NCI-H460 (cell line): ENCODE measurements at places on chromosomes 6 and 20.
A peak's percentile ranks its signal among the peaks of the same experiment; 100 is the strongest.

DNA sequence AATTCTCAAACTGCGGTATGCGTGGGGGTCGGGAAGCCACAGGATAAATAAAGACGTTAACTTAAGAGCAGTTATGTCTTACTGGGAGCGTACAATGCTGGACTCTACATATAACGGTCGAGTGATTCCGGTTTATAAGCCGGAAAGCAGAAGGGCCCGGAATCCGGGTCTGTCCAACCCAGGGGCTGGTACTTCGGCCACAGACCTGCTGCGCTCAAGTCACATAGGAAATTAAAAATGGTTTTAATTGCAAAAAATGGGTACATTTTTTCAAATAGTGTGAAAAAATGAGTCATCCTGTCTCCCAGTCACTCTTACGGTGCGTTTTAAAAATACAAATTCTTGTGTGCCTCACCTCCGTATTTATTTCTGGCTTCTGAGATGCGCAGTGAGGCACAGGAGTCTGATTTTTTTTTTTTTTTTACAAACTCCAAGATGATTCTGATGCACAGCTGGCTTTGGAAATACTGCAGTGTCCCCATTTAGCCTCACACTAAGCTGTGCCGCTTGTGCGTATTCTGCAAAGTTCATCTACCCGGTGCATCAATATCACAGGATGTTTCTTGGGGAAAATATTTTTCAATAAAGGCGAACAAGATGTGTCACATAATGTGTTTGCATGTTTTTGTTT lies 1.0 kb downstream of the PCIF1 start:
- no peak for DNase-seq

GRCh38 chr6:34053721-34054120 lies 92.2 kb downstream of the GRM4 start:
- no peak for DNase-seq

GRCh38 chr6:105253787-105254186 lies 74.0 kb upstream of the POPDC3 start:
- no peak for DNase-seq

DNA sequence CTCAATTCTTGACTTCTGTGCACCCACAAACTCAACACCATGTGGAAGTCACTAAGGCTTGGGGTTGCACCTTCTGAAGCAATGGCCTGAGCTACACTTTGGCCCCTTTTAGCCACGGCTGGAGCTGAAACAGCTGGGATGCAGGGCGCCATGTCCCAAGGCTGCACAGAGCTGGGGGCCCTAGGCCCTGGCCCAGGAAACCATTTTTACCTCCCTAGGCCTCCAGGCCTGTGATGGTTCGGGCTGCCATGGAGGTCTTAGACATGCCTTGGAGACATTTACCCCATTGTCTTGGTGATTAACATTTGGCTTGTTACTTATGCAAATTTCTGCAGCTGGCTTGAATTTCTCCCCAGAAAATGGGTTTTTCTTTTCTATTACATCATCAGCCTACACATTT lies 86.9 kb downstream of the MTFR2 start:
- no peak for DNase-seq

DNA sequence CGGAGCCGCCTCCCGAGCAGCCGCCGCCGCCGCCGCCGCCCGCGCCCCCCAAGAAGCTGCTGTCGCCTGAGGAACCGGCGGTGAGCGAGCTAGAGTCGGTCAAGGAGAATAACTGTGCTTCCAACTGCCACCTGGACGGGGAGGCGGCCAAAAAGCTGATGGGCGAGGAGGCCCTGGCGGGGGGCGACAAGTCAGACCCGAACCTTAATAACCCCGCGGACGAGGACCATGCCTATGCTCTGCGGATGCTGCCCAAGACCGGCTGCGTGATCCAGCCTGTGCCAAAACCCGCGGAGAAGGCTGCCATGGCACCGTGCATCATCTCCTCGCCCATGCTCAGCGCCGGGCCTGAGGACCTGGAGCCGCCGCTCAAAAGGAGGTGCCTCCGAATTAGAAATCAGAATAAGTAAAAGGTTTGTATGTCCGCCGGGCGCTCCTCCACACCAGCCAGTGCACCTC lies 145.2 kb downstream of the SOBP start:
- no peak for DNase-seq

DNA sequence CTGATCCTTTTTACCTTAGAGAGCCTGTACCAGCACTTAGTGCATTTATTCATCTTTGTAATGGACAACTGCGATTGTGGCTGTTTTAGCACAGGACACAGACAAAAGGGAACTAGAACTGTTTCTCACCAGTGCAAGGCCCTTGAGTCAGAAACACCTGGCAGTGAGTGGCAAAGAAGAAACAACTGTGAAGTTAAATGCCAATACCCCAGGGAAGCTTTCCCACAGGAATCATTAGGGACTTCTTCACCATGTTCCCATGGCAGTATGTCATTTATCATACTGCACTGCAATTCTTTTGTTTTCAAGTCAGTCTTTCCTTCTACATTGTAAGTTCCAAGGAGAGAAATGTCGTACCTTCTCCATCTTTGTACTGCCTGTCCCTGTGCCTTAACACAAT lies 28.6 kb upstream of the CDYL start:
- DNase-seq, result no peak

DNA sequence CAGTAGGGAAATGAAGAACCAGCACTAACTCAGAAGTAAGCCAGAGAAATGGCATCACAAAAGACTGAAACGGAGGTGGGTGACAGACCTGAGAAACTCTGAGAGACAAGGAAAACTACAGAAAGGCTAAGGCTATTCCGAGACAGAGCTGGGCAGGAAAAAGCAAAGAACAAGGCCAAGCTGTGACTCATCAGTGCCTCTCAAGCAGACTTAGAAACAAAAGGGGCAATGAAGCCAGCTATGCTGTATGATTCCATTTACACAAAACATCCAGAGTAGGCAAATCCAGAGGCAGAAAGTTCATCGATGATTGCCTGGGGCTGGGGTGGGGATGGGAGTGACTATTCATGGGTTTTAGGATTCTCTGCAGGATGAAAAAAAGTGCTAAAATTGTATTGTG lies 50.0 kb downstream of the SLC23A2 start:
- no peak for DNase-seq

- no peak for DNase-seq
Observed at GRCh38 chr6:13711324-13711732, 307 bp downstream of the RANBP9 start.

- DNase-seq, result no peak
Observed at GRCh38 chr6:85472744-85473143, 22.9 kb downstream of the NT5E start.

- DNase-seq, result no peak
Observed at GRCh38 chr20:61424628-61425420, 172.8 kb downstream of the CDH4 start.

GRCh38 chr6:4953440-4953839 lies 50.4 kb downstream of the RPP40 start:
- DNase-seq, result no peak

GRCh38 chr6:83873869-83874268 lies 14.4 kb downstream of the CYB5R4 start:
- DNase-seq, result no peak

DNA sequence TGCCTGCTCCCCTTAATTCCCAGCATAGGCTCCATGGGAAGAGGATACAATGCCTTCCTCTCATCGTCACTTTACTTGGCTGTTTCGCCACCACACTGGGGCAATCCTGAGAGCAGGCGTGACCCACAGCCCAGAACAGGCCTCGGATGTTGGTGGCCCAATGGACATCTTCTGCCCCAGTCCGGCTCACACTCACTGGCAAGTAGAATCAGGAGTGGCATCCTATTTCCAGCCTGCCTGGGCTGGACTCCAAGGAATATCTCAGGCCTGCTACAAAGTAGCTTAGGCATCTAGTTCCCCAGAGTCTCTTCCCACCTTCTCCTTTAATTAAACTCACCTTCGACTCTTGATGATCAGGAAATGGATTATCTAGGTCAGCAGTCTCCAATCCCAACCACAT lies 110.5 kb downstream of the LRFN2 start:
- no peak for DNase-seq

DNA sequence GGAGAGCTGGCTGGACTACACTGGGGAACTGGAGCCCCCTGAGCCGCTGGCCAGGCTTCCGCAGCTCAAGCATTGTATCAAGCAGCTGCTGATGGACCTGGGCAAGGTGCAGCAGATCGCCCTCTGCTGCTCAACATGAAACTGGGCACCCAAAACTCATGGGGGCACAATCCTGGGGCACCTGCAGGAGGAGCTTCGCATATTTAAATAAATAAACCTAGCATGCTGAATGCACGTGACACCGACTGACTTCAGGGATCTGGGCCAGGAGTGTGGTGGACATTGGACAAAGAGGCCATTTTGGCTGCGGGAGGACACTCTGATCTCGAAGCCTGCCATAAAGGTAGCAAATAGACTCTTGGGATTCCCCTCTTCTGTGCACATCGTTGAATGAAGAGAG lies 6.8 kb downstream of the SCAND1 start:
- peak; percentile 29 for DNase-seq

DNA sequence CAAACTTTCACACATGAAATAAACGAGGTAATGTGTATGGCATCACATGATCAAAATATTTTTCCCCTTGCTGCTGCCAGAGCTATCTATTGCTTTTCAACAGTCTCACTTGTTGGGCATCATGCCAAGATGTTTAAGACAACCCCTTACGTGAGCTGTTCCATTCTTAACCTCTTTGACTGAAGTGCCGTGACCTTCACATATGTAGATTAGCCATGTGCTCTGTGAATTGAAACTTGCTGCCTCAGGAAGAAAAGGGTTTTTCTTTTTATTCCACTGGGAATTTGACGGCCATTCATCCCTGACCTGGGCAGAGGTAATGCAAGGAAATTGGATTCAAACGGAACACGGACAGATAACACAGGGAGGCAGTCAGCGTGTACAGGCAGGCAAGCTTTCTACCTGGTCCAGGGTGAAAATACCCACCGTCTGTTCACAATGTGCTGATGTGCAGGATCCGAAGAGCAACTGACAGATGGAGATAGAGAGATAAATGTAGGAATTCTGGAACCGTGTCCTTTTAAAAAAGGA lies 14.2 kb downstream of the ARID1B start:
- DNase-seq, result no peak

DNA sequence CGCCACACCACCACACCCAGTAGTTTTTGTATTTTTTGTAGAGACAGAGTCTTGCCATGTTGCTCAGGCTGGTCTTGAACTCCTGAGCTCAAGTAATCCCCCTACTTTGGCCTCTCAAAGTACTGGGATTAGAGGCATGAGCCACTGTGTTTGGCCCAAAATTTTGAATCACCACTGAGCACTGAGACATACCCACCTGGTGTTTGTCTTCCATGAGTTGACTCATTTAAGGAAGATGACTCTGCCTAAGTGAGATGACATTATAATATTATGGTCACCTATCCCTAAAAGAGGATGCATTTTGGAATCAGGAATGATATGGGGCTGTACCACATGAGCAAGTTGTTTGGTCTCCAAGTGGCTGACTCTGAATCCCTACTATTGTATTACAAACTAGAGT lies 54.6 kb upstream of the RNF217 start:
- DNase-seq, result no peak

- DNase-seq, result no peak
Observed at GRCh38 chr6:118984342-118984741, 49.4 kb upstream of the MCM9 start.

GRCh38 chr20:37522260-37523011 lies 1.4 kb downstream of the NNAT start:
- no peak for DNase-seq

DNA sequence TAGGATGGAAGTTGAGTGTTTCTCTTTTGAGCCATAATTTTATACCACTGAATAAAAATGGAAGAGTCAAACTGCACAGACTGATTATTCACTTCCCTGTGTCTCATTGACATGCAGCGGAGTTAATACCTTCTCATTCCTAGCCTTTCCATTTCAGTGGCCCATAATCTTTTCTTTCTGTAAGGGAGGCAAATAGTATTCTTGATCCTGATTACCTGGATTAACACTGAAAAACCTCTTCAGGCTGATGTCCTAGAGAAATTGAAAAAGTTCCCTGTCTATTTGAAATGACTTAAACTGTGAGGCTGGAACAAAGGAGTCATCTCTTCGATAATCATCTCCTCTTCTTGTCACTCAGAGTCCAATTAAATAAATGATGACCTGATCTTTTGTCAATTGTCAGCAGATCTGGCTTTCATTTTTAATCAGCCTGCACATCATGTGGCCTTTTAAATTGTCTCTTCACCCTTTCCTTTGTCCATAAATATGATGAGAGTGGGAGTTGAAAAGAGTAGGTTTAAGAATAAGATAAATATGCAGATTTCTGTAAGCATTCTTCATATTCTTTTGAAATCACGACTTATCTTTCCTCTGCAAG lies 713.0 kb downstream of the EPM2A start:
- DNase-seq, result no peak

GRCh38 chr20:58538752-58539151 lies 23.6 kb upstream of the APCDD1L start:
- DNase-seq, result no peak

- DNase-seq, result no peak
Observed at GRCh38 chr20:62258499-62259293, 20.4 kb downstream of the OSBPL2 start.

- peak; percentile 24 for DNase-seq
Observed at GRCh38 chr20:2006452-2007361, 12.8 kb upstream of the PDYN start.

DNA sequence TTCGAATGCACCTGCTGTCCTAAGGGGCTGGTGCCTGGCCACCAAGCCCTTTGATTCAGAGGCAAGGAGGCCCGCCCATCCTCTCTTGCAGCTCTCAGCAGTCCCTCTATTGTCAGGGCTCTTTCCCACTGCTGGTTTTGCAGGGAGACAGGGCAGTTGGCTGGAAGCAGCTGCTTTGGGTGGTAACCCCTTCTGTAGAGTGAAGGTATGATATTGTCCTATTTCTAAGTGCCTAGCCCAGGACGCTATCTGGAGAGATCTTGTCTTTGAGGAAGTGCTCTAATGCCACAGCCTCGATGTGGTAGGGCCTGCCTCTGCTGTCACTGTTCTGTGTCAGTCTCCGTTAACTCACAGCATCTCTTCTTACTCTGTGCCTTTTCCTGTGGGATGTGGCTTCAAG lies 5.6 kb downstream of the PLCG1 start:
- no peak for DNase-seq

DNA sequence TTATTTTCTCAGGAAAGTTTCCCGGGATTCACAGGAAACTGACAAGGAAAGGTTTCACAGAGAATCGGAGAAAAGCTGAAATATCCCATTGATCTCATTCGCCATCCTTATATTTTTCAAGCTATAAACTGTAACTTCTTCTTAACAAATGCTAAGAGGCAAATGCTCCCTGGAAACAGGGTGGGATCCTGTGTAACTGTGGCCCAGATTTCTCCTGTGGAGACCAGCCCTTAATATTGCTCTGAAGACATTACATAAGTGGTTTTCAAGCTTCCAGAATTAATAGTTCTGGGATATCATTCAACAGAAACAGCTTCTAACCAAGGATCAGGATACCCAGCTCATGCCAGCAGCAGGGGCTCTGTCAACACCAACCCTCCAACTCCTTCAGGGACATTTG lies 69.2 kb downstream of the THBS2 start:
- no peak for DNase-seq
